ENCODE measurements at places on chromosomes 7 and 10.

DNA sequence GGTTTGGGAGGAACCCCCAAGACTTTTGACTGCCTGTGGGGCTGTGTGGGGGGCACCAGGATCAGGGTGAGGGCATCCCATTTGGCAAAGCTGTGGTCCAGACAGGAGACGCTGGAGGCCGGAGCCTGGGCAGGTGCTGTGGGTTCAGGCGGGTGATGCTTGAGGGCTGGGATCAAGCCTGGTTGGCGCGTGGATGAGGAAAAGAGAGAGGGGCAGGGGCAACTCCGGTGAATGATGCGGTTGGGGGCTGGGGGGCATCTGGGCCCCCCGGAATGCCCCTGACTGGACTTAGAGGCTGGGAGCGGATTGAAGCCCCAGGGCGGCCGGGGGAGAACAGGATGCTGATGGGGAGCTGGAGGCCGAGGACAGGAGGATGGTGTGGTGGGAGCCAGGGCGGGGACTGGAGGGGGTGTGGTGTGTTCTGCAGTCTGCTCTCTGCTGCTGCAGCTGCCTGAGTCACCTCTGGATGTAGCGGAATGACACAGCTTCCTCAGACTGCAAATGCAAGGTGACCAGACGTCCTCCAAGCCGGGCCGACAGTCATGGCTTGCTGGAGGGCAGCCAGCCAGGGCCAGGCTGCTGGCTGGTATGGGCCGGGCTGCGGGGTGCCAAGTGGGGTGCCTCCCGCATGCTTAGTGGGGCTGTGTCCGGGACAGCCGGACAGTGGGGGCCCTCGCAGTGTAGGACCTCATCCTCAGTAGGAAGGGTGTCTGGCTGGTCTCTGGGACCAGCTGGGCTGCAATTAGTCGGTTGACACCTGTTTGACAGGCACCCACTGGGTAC, 3.2 kb downstream of the MAFK start:
- DNase-seq, result no peak

GRCh38 chr10:1408651-1409367, 328.5 kb downstream of the ADARB2 start:
- no peak for DNase-seq

GRCh38 chr7:36565792-36566356, 158.4 kb downstream of the AOAH start:
- DNase-seq, result no peak

DNA sequence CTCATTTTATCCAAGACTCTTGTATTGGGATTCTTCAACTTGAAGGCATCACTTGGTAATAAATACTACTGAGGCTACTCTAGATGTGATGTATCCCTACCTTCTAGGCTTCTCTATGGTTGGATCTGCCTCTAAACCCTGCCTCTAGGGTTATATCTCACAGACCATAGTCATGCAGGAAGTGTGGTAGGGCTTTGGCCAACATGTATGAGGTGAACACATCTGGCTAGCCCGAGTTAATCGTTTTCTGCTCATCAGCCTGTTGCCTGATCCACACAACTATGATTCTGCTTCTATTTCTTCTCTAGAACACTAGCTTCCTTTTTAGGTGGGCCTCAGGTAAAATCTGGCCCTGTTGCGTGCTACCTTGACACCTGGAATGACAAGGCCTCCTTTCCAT, 78.7 kb upstream of the NME8 start:
- no peak for DNase-seq

DNA sequence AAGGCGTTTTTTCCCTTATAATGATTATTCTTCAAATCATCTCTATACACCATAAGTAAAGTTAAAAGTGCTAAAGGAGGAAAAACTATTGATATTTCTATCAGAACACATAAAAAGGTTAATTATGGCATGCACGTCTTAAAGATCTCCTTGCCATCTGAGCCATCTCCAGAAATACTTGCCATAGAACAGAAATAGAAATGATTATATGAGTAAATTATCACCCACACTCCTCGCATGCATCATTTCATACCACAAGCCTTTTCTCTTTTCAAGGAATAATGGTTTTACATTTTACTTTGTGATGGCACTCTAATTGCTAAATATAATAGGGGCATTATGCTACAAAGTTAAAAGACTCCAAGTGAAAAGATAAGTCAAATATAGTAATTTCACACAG, 55.7 kb upstream of the GLCCI1 start:
- no peak for DNase-seq

DNA sequence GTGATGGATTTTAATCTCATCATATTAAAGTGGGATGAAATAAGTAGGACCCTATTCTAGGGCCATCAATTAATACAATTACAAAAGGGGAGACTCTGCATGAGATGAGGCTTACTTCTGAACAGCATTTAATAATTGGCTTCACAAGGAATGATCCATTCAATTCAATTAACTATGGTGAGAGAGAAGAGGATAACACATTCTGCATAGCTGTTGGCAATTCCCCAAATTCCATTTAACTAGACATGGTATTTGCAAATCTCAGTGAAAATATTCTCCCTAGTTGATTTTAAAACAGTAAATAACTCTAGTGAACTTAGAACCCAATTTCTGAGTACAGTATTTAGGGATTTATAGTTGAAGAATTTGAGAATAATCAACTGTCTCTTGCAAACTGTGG, 145.3 kb downstream of the NOC3L start:
- DNase-seq, result no peak

- DNase-seq, result no peak
Measured at GRCh38 chr10:49356181-49356580, 39.7 kb downstream of the DRGX start.

All from MM.1S (cell line).